ENCODE measurements at places on chromosomes 12 and 14.

DNA sequence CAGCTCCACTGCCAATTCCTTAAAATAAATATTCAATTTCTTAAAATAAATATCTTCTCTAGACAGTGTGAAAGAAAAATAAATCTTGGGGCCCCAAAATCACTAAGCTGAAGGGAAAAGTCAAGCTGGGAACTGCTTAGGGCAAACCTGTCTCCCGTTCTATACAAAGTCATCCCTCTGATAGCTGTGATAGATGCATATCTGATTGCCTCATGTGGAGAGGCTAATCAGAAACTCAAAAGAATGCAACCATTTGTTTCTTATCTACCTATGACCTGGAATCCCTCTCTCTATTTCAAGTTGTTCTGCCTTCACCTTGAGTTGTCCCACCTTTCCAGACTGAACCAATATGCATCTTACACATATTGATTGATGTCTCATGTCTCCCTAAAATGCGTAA is 889.8 kb downstream of the TRHDE start:
- DNase-seq, result no peak
- H3K27ac ChIP-seq, result no peak overlapping the region
- no peaks in the 10 kb centered on the region for H3K27me3 ChIP-seq
- no peaks in the 10 kb centered on the region for H3K36me3 ChIP-seq
- no peaks in the 10 kb centered on the region for H3K4me1 ChIP-seq

- H3K27me3 ChIP-seq, result no peaks in the 10 kb centered on the region
- DNase-seq, result no peak
- H3K4me1 ChIP-seq, result peaks cover 20% of the 10 kb centered on the region
- H3K27ac ChIP-seq, result no peak overlapping the region
- no peak overlapping the region for H3K4me3 ChIP-seq
Observed at GRCh38 chr14:95101736-95102679, 55.3 kb downstream of the DICER1 start.

DNA sequence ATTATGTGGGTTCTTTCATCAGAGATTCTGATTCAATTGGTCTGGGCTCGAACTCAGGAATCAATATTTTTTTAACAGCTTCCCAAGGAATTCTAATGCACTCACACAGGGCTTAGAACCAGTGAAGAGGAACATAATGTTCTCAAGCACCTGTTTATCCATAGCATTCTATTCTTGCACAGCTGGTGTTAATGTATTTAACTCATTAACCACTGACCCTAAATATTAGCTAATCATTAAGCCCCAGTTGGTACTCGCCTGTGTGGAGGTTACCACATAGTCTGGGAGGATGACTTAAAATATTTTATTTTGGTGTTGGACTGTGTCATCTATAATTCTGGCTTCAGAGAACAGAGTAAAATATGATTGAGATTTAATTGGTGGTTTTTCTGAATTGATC is 45.3 kb downstream of the LRP6 start:
- H3K4me1 ChIP-seq, result peaks cover 11% of the 10 kb centered on the region
- H3K27ac ChIP-seq, result no peak overlapping the region
- DNase-seq, result no peak
- peaks cover 23% of the 10 kb centered on the region for H3K27me3 ChIP-seq
- H3K36me3 ChIP-seq, result no peaks in the 10 kb centered on the region

GRCh38 chr12:66823857-66824570 is 145.1 kb upstream of the GRIP1 start:
- no peak overlapping the region for H3K27ac ChIP-seq
- H3K36me3 ChIP-seq, result no peaks in the 10 kb centered on the region
- no peaks in the 10 kb centered on the region for H3K27me3 ChIP-seq
- DNase-seq, result no peak
- peaks cover 6% of the 10 kb centered on the region for H3K4me1 ChIP-seq

GRCh38 chr12:22518998-22519397 is 25.3 kb downstream of the C2CD5 start:
- H3K4me1 ChIP-seq, result no peaks in the 10 kb centered on the region
- DNase-seq, result no peak
- H3K27me3 ChIP-seq, result no peaks in the 10 kb centered on the region
- no peak overlapping the region for H3K4me3 ChIP-seq
- H3K36me3 ChIP-seq, result peaks cover 56% of the 10 kb centered on the region

- no peak overlapping the region for H3K27ac ChIP-seq
- peaks cover 66% of the 10 kb centered on the region for H3K36me3 ChIP-seq
- H3K27me3 ChIP-seq, result no peaks in the 10 kb centered on the region
- H3K4me3 ChIP-seq, result no peak overlapping the region
- H3K4me1 ChIP-seq, result peaks cover 2% of the 10 kb centered on the region
Observed at GRCh38 chr12:1956716-1957115, 38.3 kb upstream of the CACNA2D4 start.

DNA sequence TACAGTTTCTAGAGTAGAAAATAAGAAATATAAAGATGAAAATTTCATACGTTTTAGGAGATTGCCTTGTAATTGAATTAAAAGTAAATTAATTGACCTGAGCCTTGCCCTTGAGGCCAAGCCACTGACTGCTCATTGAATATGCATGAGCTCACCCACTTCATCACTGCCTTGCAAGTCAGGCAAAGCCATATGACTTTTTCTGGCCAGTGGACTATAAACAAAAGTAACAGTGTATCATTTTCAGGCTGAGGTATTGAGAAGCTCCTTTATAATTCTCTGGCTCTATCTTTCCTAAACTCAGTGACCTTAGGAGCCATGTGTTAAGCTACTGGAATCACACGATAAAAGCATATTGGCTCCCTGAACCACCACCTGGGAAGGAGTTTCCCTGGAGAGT is 369.3 kb downstream of the NUAK1 start:
- DNase-seq, result no peak
- H3K27me3 ChIP-seq, result peaks cover 9% of the 10 kb centered on the region
- no peaks in the 10 kb centered on the region for H3K4me1 ChIP-seq
- no peak overlapping the region for H3K4me3 ChIP-seq
- H3K27ac ChIP-seq, result no peak overlapping the region
- no peaks in the 10 kb centered on the region for H3K36me3 ChIP-seq

DNA sequence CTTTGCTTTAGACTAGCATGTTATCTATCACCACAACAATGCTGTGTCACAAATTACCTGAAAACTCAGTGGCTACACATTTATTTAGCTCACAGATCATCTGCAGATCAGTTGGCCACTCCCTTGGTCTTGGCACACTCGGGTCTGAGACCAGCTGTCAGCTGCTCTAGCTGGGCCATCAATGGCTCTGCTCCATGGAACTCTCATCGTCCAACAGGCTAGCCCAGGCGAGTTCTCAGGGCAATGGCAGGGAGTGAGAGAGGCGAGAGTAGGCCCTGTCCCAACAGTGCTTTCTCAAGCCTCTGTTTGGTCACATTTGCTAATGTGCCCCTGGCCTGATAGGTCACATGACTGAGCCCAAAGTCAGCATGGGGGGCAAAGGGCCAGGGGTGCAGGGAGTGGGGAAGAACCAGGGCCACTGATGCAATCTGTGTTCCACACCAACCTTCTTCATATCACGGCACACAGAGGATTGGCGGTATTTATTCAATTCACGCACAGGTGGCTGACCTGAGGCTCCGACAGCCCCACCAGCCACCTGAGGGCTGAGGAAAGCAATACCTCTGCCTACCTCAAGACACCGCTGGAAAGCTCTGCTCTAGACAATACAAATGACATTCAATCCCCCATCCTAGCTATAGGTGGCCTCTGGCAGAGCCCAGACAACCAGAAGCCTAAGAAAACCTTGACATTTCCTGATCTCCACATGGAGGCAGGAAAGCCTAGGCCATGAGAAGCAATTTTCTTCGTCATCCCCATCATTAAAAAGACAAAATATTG is 82.5 kb downstream of the NT5DC3 start:
- no peaks in the 10 kb centered on the region for H3K27me3 ChIP-seq
- no peaks in the 10 kb centered on the region for H3K4me1 ChIP-seq
- H3K27ac ChIP-seq, result no peak overlapping the region

- H3K4me3 ChIP-seq, result no peak overlapping the region
- no peaks in the 10 kb centered on the region for H3K27me3 ChIP-seq
- H3K36me3 ChIP-seq, result peaks cover 36% of the 10 kb centered on the region
- H3K4me1 ChIP-seq, result peaks cover 10% of the 10 kb centered on the region
Observed at GRCh38 chr14:92687681-92688433, 60.6 kb downstream of the LGMN start.

DNA sequence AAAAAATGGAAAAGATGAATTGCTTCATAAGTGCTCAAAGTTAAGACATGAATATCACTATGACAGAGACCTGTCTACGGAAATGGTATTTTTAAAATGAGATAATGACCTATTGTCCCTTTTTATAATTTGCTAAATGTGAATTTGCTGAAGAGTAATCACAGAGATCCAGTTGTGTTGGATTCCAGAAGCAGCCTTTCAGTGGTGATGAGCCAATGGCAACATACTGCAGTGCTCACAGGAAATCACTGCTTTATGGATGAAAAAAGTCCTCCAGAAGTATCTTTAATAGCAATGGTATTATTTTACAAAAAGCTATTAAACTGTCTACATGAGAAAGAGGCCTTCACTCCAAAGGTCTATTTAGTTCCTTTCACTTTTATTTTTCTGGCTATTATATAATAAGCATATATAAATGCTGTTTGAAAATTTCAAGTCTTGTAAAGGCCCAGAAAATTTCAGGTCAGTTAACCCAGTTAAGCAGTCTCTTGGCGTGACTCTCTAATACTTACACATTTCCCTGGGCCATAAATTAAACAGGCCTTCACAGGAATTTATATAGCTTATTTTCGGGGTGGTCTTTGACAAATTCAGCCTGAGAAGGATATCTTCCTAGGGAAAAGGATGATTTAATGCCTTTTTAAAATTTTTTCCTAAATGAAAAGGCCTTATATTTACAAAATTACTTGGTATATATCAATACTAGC is 55.4 kb downstream of the KCNJ8 start:
- peaks cover 2% of the 10 kb centered on the region for H3K4me1 ChIP-seq
- H3K27ac ChIP-seq, result no peak overlapping the region
- no peaks in the 10 kb centered on the region for H3K36me3 ChIP-seq
- no peak overlapping the region for H3K4me3 ChIP-seq

DNA sequence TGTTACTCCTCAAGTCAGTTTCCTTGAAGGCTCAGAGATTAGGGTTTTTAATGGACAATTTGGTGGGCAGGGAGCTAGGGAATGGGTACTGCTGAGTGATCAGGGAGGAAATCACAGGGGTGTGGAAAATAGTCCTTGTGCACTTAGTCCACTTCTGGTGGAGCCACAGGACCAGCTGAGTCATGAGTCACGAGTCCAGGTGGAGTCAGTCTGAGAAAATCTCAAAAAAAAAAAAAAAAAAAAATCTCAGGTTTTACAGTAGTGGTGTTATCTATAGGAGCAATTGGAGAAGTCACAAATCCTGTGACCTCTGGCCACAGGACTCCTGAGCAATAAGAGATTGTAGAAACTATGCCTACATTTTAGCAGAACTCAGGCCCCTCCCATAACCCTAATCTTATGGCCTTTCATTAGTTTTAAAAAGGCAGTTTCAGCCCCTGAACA is 28.2 kb upstream of the AMN1 start:
- H3K27me3 ChIP-seq, result no peaks in the 10 kb centered on the region
- H3K27ac ChIP-seq, result no peak overlapping the region
- DNase-seq, result no peak
- no peak overlapping the region for H3K4me3 ChIP-seq
- no peaks in the 10 kb centered on the region for H3K36me3 ChIP-seq

GRCh38 chr12:28776220-28776619 is 372.9 kb upstream of the FAR2 start:
- H3K36me3 ChIP-seq, result no peaks in the 10 kb centered on the region
- H3K4me1 ChIP-seq, result no peaks in the 10 kb centered on the region
- no peak for DNase-seq
- no peak overlapping the region for H3K4me3 ChIP-seq
- peaks cover 3% of the 10 kb centered on the region for H3K27me3 ChIP-seq
- no peak overlapping the region for H3K27ac ChIP-seq

GRCh38 chr12:53006810-53007309 is 604 bp downstream of the EIF4B start:
- H3K27ac ChIP-seq, result peak overlapping the region; percentile 99
- DNase-seq, result peak; percentile 88
- H3K4me1 ChIP-seq, result peaks cover 53% of the 10 kb centered on the region
- H3K4me3 ChIP-seq, result peak overlapping the region; percentile 96

DNA sequence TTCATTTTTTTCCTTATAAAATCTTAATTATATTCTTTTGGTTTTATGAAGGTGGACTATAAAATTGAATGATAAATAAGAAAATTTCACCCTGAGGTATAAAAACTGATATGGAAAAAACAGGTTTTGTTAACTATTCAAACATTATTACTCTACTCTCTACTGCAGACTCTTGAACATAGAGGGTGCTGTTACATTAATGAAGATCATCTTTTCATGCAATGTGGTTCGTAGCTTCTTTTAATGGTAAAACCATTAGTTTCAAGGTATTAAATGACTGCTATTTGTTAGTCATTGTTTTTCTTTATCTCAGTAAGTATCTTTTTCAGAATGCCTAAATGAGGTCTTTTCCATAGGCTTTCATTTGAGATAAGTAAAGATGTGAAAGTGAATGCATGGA is 510.4 kb downstream of the SLC16A7 start:
- no peaks in the 10 kb centered on the region for H3K27me3 ChIP-seq
- no peaks in the 10 kb centered on the region for H3K4me1 ChIP-seq
- H3K36me3 ChIP-seq, result no peaks in the 10 kb centered on the region
- H3K4me3 ChIP-seq, result no peak overlapping the region
- no peak overlapping the region for H3K27ac ChIP-seq

Measured in activated T-cell treated with anti-CD3 and anti-CD28 coated beads, Interleukin-2, amount 50 U/mL, for 24 hours (primary cell).